NCI-H2227 treated with DMSO at 0.1 percent for 48 hours (cell line): ENCODE measurements at places on chromosomes 16 and 17.

- DNase-seq = no peak
These were observed at the start of gene WIPI1 for GRCh38 chr17:68457168-68457538. Gene WIPI1 (minus strand): TSS chr17:68457496. CDS start chr17:68457421, 75 bp downstream.

- no peak for DNase-seq
These were observed 48.1 kb downstream of the XPO6 start for GRCh38 chr16:28163699-28164098.

DNA sequence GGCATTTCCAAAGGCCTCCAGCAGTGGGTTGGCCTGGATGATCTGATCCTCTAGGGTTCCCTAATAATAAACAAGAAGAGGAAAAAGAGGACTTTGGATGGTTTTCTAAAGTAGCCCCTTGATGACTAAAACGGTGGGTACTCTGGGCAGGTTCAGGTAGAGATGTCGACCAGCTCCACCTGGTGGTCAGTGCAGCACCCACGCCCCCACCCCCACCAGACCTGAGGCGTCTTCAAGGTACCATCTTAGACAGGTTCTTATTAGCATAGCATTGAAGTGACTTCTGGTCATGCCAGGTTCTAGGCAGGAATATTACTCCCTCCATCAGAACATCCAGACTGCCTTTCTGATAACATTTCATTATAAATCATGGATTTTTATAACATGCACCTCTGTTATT, 15.0 kb downstream of the MYH13 start:
- no peak for DNase-seq

DNA sequence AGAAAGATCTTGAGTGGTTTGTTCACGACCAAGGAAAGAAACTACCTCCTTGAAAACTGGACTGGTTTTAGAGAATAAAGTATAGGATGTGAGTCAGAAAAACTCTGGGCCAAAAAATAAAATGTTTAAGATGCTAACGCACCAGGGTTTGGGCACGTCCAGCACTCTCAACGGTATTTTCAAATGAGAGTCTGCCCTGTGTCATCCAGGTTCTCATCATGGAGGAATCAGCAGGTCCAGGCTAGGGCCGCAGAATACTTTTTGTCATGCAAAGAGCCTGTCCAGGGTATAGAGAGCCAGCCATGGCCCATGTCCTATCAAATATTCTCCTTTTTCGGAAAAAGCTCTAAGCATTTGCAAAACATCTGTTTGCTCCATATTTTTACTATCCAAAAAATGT, 2.4 kb downstream of the NXN start:
- no peak for DNase-seq

DNA sequence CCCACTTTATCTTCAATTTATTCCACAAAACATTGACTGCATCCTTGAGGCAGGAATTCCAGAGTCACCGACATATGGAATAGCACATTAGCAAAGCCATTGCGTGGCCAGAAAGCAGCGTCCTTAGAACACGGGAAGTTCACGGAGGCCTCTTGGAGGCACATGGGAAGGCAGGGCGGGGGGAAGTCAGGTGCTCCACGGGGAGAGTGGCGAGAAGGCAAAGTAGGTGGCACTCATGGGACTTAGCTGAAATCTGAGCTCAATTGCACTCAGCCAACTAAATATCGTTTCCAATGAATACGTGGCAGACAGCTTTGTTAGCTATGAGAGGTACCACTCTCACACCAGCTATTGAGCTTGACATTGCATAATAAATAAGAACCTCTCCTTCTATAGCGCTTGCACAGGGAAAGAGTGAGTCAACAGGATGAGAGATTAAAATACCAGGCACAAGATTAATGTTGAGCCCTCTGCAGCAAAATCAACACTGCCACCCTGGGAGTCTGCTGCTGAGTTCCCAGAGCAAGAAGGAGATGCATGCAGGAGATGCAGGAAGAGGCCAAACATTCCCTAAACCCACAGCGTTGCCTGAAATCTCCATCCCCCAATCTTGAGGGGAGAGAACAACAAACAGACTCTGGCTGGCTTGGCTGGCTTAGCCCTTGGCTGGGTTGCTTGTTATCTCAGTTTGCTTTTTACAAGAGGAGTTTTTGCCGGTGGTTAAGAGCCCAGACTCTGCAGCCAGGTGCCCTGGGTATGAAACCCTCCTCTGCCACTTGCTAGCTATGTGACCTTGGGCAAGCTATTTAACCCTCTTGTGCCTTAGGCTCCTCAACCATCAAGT, 28.8 kb downstream of the ABCC12 start:
- DNase-seq = peak; percentile 3

DNA sequence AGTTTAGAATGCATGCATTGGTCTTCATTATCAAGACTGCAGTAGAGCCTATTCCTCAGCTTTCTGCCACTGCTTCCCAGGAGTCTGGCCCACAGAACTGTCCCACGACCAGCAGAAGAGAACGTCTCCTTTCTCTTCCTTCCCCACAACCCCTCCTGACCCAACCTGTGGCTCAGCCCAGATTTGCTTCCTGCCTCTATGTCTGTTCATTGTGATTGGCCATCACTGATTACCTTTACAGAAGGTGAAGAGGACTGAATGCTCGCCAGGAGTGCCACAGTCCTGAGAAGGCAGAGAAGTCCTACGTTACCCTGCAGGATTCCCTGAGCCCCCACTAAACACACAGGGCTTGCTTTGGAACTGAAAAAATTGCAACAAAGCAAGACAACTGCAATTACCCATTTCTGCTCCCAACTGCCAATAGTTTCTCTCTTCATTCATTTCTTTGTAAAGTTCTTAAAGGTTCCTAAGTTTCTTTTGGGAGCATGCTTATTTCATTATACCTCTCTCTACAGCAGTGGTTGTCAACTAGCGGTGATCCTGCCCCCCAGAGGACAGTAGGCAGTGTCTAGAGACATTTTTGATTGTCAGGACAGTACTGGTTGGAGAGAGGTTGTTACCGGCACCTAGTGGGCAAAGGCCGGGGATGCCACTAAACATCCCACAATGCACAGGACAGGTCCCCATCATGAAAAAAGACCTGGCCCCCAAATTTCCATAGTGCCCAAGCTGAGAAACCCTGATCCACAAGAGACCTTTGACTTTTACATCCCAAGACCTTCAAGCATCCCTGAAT, 4.5 kb upstream of the NAT9 start:
- no peak for DNase-seq

- DNase-seq = no peak
These were observed 19.0 kb downstream of the WWP2 start for GRCh38 chr16:69781118-69781517.

GRCh38 chr16:81817296-81817695, 38.2 kb downstream of the PLCG2 start:
- DNase-seq = no peak

GRCh38 chr17:37710344-37710886, 34.4 kb downstream of the HNF1B start:
- peak; percentile 19 for DNase-seq

- DNase-seq = no peak
These were observed 665.2 kb downstream of the TOX3 start for GRCh38 chr16:51881731-51882130.

DNA sequence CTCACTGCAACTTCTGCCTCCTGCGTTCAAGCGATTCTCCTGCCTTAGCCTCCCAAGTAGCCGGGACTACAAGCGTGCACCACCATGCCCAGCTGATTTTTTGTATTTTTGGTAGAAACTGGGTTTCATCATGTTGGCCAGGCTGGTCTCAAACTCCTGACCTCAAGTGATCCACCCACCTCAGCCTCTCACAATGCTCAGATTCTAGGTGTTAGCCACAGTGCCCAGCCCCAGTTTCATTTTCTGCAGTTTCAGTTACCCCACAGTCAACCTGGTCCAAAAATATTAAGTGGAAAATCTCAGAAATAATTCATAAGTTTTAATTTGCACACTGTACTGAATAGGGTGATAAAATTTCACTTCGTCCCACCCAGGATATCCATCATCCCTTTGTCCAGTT, 28.7 kb downstream of the KNOP1 start:
- DNase-seq = no peak

DNA sequence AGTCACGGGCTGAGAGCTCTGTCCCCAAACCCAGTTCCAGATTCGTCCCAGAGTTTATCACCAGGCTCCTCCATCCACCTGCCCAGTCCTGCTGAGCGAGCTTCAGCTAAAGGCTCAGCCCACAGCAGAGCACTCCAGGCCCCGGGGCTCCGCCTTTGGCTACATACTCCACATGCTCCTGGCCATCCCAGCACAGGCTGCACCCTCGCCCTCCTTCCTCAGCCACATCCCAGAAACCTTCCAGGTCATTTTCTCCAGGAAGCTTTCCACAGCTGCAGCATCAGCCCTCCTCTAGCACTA, 4.7 kb upstream of the CD2BP2 start:
- no peak for DNase-seq

DNA sequence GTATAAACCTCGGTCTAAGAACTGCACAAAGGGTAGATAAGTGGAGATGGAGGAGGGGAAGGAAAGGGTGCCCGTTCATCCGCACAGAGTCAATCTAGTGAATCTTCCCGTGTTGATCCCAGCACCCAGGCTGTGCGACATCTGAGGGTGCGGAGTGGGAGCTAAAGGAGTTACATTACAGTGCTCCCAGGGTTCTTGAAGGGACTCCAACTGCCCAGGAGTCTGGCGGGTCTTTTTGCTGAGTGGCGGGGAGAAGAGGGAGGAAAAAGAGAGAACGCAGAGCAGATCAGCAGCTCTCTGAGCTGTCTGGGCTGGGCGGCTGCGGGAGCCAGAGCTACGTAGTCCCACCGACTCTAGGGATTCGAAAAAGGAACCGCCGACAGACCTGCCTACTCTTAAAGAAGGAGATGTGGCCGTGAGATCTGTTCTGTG, 1.6 kb upstream of the CA10 start:
- no peak for DNase-seq

- DNase-seq = no peak
These were observed 90.7 kb downstream of the WNT3 start for GRCh38 chr17:46727572-46728348.

GRCh38 chr16:17293813-17294558, 176.8 kb downstream of the XYLT1 start:
- DNase-seq = no peak

DNA sequence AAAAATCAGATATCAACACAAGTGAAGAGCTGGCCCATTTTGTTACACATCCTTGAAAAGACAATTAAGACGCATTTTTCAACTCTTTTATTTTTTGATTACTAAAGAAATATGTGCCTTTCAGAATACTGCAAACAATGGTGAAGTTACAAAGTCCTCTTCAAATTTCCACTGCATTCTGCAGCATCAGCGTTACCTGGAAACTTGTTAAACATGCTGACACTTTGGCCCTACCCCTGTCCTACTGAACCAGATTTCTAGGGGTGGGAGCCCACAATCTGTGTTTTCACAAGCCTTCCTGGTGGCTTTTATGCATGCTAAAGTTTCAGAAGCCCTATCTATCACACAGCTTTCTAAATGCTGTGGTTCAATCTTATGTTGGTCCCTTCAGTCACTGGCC, 4.5 kb upstream of the CCL14 start:
- DNase-seq = no peak

- DNase-seq = no peak
These were observed 817 bp downstream of the PSKH1 start for GRCh38 chr16:67893743-67894399.

GRCh38 chr17:61660746-61661485, 69.9 kb upstream of the NACA2 start:
- no peak for DNase-seq

DNA sequence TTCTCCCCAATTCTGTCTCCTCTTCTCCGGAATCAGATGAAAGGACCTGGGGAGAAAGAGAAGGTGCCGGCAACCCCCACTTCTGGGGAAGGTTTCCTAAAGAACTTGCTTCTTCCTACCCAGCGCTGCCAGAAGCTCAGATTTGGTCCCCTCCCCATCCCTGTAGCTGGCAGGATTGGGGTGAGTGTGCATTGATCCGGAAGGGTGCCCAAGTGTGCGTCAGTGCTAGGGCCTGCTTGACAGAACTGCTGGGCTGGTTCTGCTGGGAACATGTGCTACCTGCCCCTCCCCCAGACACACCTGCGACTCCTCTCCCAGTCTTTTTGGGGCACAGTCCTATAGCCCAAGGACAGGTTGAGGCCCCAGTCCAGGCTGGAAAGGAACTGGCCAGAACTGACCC, 3.3 kb downstream of the ARL4D start:
- DNase-seq = no peak

DNA sequence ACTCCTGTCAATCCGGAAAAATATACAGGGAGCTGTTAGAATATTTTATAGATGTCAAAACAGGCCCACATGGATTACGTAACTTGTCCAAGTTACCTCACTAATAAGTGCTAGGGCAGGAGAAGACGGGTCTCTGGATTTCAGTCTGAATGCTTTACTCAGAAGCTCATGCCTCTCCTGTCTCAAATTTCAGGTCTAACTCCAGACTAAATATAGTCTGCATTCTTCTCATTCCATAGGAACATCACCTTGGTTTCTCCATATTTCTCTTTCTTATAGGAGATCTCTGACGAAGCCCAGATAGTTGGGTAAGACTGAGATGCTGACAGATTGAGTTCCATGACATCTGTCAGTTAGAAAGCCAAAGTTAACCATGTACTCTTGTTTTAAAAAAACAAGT, 174.2 kb downstream of the STX8 start:
- DNase-seq = no peak

DNA sequence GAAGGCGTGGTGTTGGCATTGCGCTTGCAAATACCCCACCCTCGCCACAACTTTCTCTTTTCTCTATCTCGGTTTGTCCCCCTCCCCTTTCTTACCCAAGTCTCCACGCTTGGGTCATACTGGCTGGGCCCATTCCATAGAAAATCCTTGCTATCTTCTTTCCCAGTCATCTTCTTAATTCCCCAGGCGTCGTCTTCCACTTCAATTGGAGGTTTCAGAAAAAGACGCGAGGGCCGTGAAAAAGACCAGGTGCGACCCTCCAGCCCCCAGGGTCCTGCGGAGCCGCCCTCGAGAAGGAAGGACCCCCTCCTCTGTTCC, 8.3 kb downstream of the IRX5 start:
- no peak for DNase-seq

GRCh38 chr16:84712138-84712671, 12.4 kb downstream of the USP10 start:
- no peak for DNase-seq

DNA sequence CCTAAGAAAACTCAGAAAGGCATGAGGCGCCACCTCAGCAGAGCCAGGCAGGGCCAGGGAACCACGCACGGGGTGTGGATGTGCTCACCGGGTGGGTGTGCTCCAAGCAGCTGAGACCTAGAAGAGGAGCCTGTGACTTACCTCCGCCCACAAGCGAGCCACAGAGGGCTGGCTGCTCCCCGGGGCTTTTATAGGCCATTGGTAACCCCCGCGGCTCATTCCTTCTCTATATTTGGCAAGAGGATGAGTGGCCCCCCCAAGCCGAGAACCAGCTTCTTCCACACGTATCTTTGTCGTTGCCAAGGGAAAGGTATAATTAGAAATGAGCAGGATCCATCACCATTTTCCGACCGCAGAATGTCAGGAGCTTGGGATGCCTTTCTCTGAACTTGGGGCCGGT, at the start of gene MYH3:
TSS of gene MYH3 (minus strand) at position 162 of the 400 bp plus-strand sequence. CDS start 2,245 bp downstream, outside the sequence.
- no peak for DNase-seq

DNA sequence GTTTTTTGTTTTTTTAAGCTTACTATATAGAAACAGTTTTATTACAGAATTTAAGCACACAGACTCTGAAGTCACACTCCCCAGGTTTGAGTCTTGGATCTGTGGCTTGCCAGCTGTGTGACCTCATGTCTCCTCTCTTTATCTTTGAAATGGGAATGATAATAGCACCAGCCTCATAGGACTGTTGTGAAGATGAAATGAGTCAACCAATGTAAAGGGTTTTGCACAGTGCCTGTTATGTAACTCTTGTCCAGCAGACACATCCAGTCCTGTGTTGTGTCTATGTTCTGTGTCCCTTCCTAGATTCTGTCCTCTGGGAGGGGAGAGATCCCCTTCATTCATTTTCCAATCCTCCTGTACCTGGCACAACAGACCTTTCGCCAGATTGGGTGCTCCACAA, 3.1 kb upstream of the CPD start:
- DNase-seq = no peak
